ENCODE measurements at places on chromosomes 12 and 14. TPM values are rescaled to one million over a fixed set of nuclear protein-coding genes. Genes with fewer than 3 reads are reported as not detected.

The APAF1 gene
- 16.6 TPM for total RNA-seq

The TMEM30B gene
- 4.8 TPM for total RNA-seq

The FBLN5 gene
- total RNA-seq: 2.2 TPM

The ASPG gene
- total RNA-seq: not detected

The DPPA3 gene
- not detected for total RNA-seq
